ENCODE measurements at places on chromosomes 16 and 17.
A peak's percentile ranks its signal among the peaks of the same experiment; 100 is the strongest.

- peak; percentile 34 for DNase-seq
These were observed 32.4 kb downstream of the DCAKD start for GRCh38 chr17:45018848-45019711.

GRCh38 chr17:4605826-4606225 is 21.5 kb downstream of the SMTNL2 start:
- DNase-seq, result no peak

DNA sequence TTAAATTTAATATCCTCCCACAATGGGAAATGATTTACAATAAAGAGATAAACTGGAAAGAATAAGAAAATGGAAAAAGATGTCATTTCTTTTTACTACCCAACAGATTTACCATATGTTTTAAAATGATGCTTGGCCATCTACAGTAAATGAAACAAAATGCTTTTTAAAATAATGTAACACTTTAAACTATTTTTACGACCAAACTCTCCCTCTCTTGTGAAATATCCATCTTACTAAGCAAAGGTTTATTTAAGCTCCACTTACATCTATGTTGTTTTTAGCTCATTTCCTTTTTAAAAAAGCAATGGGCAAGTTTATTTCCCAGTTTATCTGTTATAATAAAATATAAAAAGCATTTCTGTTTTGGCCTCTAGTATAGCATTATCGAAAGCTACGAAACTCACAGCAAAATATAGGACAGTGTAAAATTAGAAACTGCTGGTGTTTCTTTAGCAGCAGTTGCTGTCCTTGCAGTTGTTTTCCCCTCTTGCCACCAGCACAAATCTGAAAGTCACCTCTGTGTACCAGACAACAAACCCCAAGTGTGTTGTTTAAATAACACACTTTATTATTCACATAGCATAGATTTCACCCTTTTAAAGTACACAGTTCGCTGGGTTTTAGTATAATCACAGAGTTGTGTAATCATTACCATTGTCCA is 195.1 kb downstream of the CDRT15L2 start:
- DNase-seq, result no peak

DNA sequence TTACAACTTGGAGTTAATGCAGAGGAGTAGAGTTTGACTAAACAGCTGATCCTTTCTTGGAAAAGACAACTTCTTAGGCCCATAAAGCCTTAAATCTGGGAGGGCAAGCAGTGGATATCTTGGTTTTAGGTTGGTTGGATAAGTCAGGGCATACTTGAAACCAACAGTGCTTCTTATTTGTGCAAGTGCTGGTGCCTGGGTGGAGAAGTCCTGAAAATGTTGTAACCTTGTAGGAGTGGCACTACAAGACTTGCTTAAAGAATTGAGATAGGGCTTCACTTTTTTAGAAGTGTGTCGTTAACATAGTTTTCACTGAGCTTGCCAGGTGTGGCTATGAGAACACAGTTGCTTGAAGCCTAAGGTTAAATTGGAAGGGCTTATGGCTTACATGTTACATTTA is 6.2 kb downstream of the MSI2 start:
- no peak for DNase-seq

DNA sequence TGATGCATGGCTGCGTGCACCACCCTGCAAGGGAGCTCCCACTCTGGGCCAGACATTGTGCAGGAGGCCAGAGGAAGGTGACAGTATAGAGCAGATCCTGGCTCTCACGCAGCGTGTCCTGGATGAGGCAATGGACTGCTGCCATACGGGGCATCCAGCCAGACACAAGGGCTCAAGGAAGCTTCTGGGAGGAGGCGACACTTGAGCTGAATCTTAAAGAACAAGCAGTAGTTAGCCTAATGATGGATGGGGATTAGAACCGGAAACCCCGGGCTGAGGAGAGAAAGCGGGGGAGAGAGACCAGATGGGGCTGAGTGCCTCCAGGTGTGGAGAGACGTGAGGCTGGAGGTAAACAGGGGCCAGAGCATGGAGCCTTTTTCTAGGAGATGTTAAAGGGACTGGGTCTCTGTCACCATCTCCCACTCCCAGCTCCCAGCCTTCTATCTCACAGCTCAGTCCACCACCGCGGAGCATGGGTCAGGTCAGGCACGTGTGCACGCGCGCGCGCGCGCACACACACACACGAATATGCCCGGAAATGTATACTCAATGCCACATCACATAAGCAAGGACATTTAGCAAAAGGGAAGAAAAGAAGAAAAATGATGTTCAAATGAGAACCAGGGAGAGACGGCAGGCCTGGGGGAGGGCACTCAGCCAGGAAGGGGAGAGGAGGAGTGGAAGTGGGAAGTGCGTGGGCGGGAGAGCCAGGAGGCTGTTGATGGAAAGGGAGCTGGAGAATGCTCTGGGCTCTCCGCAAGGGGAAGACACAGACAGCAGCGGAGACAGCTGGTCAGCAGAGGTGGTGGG is 46.3 kb downstream of the CCDC42 start:
- no peak for DNase-seq

DNA sequence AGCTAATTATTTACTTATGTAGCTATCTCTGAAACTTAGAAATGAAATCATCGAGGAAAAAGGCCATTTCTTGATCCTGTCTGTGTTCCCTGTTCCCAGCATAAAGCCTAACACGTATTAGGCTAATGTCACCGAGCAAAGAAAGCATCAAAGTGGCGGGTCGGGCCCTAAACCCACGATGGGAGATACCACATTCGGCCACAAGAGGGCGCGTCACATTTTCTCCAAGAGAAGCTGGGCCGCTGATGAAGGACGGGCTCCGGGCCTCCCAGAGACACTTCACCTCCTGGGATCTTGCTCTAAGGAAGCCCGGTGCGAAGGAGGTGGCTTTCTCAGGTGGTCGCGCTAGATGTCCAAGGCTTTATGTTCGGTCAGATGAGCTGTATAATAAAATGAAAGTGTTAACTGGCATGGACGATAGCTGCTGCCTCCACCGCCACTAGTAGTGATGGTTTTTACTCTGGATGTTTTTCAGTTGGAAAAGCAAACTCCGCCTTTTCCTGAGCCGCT is 853 bp upstream of the PDK2 start:
- peak; percentile 87 for DNase-seq

DNA sequence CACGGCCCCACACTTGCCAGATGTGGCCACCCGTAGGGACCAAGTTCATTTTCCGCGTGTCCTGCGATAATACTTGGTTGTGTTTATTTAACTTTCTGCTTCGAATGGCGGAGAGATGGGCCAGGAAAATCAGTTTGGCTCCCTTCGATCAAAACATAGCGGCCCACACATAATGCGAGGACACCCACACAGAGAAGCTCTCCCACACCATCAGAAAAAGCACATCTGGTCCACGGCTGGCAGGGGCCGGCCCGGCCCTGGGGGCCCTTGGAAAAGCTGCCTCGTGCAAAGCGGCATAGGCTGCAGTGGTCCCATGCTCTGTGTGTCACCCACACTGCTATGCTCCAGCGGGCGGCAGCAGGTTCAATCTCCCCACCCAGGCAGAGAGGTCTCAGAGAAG is 46.9 kb downstream of the ZNF423 start:
- DNase-seq, result no peak
